ENCODE measurements at places on chromosomes 3 and 15. TPM values are rescaled to one million over a fixed set of nuclear protein-coding genes. Genes with fewer than 3 reads are reported as not detected.

The NAA50 gene
- 69.9 TPM for total RNA-seq

The KLHL25 gene
- 10.3 TPM for total RNA-seq

The MCTP2 gene
- 18.3 TPM for total RNA-seq

The FBXL2 gene
- total RNA-seq = not detected

The CHRM5 gene
- total RNA-seq = not detected

The PPP1R14D gene
- not detected for total RNA-seq

The IQCH gene
- total RNA-seq = 2.1 TPM

The TJP1 gene
- not detected for total RNA-seq

The ERC2 gene
- not detected for total RNA-seq

The SLC9C1 gene
- total RNA-seq = not detected

The CRELD1 gene
- 58.2 TPM for total RNA-seq

The DNAH12 gene
- 0.09 TPM for total RNA-seq

The VIPR1 gene
- 104 TPM for total RNA-seq

The C3orf85 gene
- total RNA-seq = not detected

The PLD1 gene
- 2.0 TPM for total RNA-seq

The ADGRG7 gene
- total RNA-seq = not detected

The MUC20 gene
- total RNA-seq = 9.9 TPM

The COLQ gene
- 6.1 TPM for total RNA-seq

The HGD gene
- total RNA-seq = 3.0 TPM

The MYO9A gene
- 37.9 TPM for total RNA-seq

The SLC25A38 gene
- total RNA-seq = 46.0 TPM

The OPA1 gene
- 51.5 TPM for total RNA-seq

The RBMS3 gene
- total RNA-seq = 1.0 TPM

The PRR20G gene
- not detected for total RNA-seq

The TP63 gene
- 0.25 TPM for total RNA-seq

The ISLR gene
- total RNA-seq = not detected

The SLC28A1 gene
- total RNA-seq = not detected

The MTMR10 gene
- 31.8 TPM for total RNA-seq
